ENCODE measurements at places on chromosomes 5 and 9.

DNA sequence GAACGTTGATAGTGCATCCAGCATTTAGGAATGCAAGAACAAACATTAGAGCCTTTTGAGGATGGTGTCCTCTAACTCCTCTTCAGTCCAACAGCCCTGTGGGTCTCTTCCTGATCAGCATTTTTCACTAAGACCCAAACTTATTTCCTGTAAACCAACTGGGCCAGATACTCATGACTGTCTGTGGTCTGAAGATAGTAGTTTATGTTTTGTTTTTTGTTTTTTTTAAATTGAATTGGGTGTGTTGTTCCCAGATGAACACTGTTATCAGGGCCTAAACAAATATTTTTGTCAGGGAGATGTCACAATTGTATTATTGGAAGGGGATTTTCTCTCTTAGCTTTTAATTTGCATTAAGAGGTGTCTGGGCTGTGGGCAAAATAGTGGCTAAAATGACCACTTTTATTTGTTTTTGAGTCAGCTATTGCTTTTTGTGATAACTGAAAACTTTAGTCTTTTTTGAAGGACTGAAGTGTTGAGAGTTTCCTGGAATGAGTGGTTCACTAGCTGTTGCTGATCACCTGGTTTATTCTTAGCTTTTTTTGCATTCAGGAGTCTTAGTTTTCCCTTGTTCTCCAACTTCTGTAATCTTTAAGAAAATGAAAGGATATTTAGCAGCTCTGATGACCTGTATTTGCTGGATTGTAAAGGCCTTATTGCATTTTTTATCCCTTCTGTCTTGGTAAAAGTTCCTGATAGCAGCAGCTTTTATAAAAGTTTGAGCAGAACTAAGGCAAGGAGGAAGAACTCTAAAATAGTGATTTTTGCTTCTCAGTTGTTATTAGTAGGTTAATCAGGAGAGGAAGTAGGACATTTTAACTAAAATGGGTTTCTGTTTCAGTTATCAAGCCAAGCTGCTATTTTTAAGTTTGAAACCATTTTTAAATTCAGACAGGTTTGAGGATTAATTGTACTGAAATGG lies 5.5 kb downstream of the MAN2A1 start:
- no peak for DNase-seq

DNA sequence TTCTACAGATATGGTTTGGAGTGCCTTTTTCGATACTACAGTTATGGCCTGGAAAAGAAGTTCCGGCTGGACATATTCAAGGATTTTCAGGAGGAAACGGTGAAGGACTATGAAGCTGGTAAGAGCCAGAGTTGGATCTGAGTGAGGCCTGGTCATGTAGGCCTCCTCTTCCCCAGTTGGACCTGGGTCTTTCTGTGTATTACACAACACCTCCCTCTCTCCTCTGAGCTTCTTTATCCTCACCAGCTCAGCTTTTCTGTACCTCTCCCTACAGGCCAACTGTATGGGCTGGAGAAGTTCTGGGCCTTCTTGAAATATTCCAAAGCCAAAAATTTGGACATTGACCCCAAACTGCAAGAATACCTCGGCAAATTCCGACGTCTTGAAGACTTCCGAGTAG lies 39.2 kb downstream of the FAXDC2 start:
- no peak for DNase-seq

DNA sequence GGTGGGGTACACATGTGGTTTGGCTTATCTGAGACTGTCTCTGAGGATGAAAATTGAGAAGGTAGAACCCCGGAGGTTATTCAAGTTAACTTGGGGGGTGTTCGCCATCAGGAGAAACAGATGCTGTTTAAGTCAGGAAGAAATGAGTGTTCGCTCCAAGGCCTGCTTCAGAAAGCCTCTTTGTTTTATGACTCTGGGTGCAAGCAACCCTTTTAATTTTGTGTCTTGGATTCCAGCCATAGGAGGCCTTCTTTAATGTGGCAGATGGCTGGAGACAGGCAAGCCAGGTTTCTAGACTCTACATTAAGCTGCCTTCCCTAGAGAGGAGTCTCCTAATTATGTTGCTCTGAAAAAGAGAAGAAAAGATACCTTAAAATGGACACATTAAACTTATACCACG lies 4.2 kb upstream of the SMAD5 start:
- no peak for DNase-seq

DNA sequence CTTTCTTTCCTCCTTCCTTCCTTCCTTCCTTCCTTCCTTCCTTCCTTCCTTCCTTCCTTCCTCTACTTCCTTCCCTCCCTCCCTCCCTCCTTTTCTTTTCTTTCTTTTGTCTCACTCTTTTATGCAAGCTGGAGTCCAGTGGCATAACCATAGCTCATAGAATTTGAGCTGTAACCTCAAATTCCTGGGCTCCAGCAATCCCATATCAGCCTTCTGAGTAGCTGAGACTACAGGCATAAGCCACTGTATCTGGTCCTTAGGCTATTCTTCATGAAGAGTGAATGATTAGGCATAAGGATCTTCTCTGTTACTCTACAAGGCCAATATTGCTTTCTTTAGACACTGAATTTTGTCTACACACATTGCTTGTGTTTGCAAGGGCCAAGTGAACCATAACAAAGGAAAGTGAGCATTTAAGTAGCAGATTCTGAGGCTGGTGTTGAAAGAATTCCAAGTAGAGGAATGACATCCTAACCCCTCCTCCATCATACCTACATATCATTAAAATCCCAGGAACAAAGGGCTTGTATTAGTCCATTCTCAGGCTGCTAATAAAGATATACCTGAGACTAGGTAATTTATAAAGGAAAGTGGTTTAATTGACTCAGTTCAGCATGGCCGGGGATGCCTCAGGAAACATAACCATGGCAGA lies 293.2 kb downstream of the HCN1 start:
- no peak for DNase-seq

GRCh38 chr9:111197256-111197655 lies 132.8 kb downstream of the OR2K2 start:
- no peak for DNase-seq

GRCh38 chr5:34656001-34656699 lies at the start of gene RAI14:
Gene RAI14, plus strand, starts transcription at chr5:34656328. Its CDS starts 30,592 bp downstream, at chr5:34686920.
- DNase-seq, result peak; percentile 57

GRCh38 chr5:8864053-8864452 lies 681.8 kb downstream of the SEMA5A start:
- DNase-seq, result peak; percentile 15

- DNase-seq, result no peak
Measured at GRCh38 chr5:149664666-149665415, 65.3 kb upstream of the PPARGC1B start.

GRCh38 chr5:130110328-130110727 lies 206.1 kb downstream of the CHSY3 start:
- DNase-seq, result no peak

GRCh38 chr5:9282211-9282610 lies 263.7 kb downstream of the SEMA5A start:
- DNase-seq, result no peak

DNA sequence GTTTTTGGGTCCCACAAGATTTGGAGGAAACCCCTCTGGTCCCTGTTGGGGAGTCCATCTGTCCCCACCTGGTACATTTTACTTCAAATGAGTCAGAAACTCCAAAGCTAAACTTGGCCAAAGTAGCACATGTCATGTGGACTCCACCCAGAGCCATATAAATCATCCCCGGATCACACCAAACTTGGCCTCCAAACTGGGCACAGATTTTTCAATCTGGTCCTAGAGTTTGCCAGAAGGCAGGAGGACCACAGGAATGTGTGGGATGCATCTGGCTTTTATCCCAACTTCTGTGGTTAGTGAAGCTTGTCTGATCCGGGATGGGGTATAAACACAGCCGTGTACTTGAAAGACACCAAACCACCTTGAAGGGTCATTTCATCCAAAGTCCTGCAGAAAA lies 66.3 kb downstream of the MAT2B start:
- no peak for DNase-seq

DNA sequence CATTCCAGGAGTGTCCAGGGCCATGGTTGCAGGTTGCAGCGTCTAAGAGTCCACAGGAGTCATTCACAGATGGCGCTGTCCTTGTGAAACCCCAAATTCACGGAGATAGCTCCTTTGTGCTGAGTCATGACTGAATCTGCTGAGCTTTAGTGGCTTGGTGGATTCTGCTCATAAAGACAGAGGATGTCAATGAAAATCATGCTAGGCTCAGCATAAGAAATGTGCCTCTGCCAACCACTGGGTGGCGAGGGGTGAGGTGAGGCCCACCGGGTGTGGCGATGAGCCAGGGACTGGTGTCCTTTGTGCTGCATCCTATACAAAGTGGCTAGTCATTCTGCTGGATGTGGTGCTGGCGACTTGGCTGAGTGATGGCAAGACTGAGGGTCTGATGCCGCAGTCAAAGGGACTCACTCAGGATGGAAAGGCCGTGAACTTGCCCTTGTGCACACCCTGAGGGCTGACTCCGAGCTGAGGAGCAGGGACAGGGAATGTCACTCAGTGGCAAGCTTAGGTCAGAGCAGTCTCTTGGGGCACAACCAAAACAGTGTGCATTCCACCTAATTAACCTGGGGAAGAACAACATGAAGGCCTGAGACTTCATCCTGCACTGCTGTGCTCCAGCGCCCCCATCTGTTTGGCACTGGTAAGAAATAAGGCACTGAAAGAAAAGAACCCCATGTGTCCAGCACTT lies 71.5 kb downstream of the DAP start:
- peak; percentile 64 for DNase-seq

- no peak for DNase-seq
Measured at GRCh38 chr9:6965566-6965965, 207.8 kb downstream of the KDM4C start.

GRCh38 chr5:52173133-52173532 lies 614.6 kb upstream of the ITGA1 start:
- DNase-seq, result no peak

GRCh38 chr5:56751572-56752313 lies 63.6 kb upstream of the MAP3K1 start:
- DNase-seq, result no peak

DNA sequence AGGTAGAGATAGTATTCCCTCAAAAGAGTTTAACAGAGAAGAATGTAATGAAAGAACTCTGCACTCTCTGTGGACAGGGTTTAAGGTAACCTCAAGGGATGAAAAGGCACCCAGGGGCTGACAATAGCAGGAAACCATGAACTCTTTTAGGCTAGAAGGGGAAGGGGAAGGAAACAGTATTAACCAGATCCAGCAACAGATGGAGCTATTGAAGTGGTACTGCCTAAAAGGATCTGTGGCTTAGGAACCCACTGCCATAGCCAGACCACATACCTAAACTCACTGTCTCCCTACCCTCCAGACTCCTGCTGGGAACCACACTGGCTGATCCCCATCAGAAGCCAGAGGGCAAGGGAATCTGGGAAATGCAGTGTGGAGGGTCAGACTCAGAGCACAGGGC lies 35.5 kb downstream of the PLGRKT start:
- DNase-seq, result peak; percentile 17

GRCh38 chr9:109904666-109905065 lies 124.7 kb downstream of the PALM2AKAP2 start:
- no peak for DNase-seq

DNA sequence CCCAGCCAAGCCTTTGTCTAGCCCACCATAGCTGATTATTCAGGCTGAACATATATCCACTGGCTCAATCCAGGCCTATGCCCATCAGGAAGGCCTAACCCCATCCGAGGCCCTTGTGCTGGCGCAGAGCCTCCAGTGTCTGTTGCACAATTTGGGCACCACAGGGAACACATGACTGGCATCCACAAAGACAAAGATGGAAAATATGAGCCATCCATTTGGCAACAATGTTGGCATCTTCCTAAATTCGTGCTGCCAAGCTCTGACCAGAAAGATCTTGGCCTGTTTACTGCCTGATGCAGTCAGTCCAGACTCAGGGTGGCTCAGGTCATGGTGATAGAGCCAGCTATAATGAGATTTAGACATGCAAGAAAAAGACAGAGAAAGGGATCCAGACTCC lies 233.8 kb downstream of the PIK3R1 start:
- no peak for DNase-seq

DNA sequence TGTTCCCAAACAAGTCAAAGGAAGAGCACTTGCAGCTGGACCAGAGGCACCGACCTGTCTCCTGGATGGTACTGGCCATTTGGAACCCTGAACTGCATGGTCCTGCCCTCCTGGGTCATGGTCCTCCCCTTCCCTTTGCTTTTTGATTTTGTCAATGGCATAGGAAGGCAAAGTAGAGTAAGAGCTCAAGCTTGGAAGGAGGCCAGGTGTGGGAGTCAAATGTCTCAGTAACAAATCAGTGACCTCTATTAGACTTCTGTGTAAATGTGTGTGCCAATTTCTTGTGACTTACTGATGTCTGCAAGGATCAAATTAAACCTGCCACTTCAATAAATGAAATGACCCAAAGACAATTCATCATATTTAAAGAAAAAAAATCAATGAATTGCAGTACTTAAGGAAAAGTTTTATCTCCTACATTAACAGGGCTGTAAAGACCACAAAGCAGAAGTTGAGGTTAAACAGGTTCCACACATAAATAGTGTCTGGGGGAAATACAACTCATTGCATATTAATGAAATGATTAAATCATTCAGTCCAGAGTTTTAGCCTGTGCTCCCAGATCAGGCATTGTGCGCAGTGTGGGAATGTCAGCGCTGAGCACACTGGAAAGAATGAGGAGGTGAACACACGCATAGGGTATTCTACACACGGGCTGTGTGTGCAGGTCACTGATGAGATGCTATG lies 32.7 kb downstream of the OSMR start:
- peak; percentile 23 for DNase-seq

Data from KBM-7 (cell line).